Muscle of back (tissue), 13 donors: ENCODE measurements at places on chromosomes 13 and 19.

- DNase-seq, result no peak
Observed at GRCh38 chr19:16088351-16089009, 12.2 kb downstream of the TPM4 start.

- peak; percentile 28 for DNase-seq
Observed at GRCh38 chr19:15623711-15624318, 8.8 kb downstream of the CYP4F8 start.

DNA sequence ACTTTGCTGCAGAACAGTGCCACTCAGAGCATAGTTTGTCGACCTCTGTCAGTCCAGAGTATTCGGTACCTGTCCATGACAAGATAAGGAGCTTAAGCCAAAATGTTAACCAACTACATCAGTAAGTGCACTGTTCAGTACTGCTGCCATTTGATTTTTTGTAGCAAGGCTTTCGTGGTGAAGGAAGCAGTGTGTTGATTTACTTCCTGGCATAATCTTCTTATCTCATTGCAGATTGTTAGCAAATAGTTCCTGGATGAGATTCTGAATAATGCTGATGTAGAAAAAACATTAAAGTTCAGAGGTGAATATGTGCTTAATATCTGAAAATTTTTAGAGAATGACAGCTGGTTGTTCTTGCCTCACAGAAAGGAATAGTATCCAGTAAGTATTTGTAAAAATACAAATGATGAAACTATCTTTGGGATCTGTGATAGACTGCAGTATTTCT is 85.7 kb downstream of the LRRC63 start:
- DNase-seq, result no peak

- no peak for DNase-seq
Observed at GRCh38 chr19:49447485-49448431, 3.9 kb downstream of the PIH1D1 start.

- no peak for DNase-seq
Observed at GRCh38 chr19:42568006-42568405, 26.7 kb downstream of the CEACAM8 start.

GRCh38 chr13:101204270-101205020 is 211.9 kb downstream of the NALCN start:
- DNase-seq, result no peak

DNA sequence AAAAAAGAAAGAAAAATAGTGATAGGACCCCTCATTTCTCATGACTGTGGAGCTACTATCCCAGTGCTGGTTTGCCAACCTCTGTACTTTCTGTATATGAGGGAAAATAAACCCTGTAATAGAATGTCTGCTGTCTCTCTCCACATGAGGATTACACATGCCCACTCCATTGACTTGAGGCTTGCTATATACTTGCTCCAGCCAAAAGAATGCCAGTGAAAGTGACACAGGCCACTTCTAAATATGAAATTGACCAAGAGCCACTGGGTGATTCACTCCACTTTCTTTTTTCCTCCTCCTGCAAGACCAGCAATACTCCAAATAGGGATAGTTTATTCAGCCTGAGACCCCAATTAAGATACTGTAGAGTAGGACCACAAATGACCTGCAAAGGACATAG is 6.2 kb downstream of the THAP8 start:
- DNase-seq, result no peak

DNA sequence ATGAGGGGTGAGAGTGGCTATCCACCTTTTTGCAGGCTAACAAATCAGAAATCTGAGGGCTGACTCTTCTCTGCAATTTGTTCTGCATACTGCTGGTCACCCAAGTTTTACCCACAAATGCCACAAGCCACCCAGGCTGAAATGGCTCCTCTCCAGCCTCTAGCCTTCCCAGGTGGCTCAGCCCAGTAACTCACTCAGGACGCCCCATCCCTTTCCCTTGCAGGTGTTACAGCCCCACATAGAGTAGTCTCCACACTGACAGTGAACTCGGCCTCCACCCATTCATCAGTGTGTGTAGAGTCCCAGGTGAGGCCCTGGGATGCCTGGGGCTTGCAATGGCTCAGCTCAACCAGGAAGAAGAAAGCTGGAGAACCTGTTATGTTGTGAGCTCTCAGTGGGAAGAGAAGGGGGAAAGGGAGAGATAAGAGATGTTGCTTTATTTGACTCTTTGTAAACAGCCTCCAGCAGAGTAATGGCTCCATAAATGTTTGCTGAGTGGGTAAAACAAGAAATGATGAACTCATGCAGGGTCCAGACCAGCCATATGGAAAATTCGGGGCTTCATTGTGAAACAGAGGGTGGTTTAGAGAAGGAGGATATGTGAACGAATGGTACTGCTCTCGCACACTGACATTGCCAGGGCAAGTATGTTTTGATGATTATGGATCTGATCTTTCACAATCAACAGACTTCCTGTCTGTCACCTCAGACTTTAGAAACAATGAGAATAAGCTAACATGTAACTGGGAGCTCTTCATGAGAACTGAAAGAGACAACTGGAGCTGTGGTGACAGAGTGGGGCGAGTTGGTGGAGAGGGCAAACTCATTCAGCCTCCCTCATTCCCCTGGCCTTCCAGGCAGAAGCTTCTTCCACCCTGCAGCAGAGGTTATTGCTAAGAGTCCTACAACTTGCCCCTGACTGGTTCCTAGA is 74.2 kb upstream of the RFC3 start:
- DNase-seq, result no peak

- DNase-seq, result no peak
Observed at GRCh38 chr13:98493042-98493712, 83.7 kb downstream of the STK24 start.

DNA sequence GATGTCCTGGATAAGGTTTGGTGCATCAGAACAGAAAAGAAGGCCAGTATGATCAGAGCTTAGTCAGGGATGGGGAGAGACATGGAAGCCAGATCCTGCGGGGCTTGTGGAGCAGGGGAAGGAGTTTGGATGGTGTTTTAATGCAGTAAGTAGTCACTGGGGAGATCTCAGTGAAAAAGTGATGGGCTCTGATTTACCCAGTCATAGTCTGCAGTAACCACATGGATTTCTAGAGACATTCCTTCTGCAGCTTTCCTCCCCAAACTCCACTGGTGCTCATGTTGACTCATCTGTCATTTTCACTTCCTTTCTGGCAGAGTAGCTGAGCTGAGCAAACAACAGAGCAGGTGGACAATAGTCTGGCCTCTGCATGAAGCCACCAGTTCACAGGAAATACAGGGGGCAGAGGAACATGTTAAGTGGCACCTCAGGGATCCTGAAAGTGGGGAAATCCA is 144.1 kb downstream of the DPF1 start:
- no peak for DNase-seq

- no peak for DNase-seq
Observed at GRCh38 chr13:106385654-106386053, 149.8 kb downstream of the EFNB2 start.

- no peak for DNase-seq
Observed at GRCh38 chr13:105838231-105838630, 697.2 kb downstream of the EFNB2 start.

DNA sequence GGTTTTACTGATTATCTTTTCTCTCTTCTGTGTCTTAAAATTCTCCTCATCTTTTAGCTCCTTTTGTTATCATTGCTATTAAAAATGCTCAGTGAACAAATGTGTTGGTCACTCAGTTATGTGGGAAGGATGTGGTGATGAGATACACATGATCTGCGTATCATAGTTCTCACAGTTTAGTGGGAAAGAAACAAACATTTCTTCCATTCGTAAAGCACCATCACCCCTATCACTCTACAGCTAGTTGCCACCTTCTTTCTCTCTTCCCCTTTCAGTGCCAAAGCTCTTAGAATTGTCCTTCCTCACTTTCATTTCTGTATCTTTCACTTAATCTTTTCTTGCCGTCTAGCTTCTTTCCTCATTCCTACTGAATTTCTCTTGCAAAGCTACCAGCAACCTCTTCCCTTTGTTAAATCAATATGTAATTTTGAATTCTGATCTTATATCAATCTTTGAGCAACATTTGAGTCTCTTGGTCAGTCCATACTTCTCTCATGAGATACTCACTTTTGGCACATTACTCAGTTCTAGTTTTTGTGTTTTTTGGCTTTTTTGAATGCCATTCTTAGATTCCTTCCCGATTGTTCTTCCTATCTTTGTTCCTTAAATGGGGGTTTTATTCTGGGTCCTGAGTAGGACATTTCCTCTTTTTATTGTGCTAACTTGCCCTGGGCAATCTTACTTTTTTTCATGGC is 122.3 kb downstream of the PCCA start:
- DNase-seq, result no peak

- no peak for DNase-seq
Observed at GRCh38 chr13:39379118-39379517, 223.9 kb downstream of the LHFPL6 start.

DNA sequence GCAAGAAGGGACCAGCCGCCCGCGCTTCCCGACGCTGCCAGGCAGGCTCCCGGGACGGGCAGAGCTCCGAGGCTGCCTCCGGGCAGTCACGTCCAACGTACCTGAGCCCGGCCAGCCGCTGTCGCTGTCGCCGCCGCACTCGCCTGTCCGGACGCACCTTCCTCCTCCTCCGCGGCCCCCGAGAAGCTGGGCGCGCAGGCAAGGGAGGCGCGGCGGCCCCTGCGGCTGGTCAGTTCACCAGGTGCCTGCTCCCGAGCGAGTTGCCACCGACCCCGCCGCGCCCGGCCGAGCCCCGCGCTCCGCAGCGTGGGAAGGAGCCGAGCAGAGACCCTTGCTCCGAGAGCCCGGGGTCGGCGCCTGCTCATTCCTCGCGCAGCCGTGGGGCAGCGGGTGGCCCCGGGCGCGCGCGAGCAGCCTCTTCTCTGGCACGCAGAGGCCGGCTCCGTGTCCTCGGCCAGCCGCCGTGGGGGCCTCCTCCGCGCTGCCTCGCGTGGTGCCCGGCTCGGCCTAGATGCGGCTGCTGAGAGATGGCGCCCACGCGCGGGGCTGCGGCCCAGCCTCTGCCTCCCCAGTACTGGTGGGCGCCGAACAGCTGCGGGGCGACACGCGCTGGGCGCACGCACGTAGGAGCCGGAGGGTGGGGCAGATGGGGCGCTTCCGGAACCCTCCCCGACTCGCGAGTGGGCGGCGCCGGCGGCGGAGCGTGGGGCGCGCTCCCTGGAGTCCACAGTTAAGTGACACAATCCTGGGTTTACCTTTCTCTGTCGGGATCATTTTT is 419.4 kb downstream of the UQCRFS1 start:
- DNase-seq, result no peak

DNA sequence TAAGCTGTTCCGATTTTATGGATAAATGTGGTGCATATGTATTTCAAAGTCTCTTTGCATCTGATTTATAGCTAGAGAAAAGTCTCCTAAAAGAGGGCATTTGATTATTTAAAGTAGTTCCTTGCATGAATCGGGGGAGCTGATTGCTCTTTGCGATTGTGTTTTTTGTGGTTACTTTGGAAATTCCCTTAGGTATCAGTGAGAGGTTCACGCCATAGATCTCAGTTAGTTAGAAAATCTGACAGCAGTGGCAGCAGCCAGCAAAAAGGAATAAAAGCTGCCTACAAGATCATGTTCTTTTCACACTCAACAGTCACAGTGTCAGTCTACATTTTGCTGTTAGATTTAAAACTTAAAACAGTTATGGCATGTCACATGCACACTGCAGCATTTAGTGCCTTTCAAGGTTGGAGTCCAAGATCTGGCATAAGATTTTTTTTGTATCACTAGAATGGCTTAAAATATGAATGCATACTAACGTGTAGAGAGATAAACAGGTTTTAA is 436.5 kb upstream of the PCDH20 start:
- no peak for DNase-seq

- DNase-seq, result no peak
Observed at GRCh38 chr19:49690079-49690655, 749 bp upstream of the CPT1C start.

DNA sequence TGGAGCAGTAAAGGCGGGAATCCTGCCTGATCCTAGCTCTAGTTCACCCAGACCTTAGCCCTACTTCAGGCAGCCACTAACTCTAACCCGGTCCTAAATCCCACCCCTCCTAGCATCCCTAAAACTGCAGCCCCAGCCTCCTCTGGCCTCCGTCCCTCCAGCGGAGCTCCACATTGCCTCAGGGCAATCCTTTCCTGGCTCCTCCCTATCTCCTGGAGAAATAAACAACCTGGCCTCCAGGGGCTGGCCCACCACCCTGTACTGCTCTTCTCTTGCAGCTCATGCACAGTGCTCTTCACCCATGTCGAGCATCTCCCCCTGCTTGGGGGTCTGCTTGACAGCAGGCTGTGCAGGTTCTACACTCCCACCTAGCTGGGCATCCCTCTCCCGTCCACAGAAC is 6.7 kb downstream of the POU2F2 start:
- DNase-seq, result no peak

DNA sequence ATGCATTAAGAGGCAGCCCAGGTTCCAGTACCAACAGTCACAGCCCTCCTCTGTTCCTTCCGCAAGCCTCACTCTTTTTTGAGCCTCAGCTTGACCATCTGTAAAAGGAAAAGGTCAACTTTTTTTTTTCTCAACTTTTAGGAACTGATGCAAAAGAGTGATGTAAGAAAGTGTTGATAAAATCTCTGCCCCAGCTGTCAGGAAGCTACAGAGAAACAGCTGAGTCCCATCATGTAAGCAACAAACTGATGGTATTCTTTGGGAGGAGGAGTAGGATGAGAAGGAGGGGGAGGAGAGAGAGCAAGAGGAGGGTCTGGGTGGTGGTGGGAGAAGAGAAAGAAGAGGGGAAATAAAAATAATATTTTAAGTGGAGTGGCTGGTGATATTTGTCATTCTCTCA is 233.9 kb upstream of the TSHZ3 start:
- no peak for DNase-seq

DNA sequence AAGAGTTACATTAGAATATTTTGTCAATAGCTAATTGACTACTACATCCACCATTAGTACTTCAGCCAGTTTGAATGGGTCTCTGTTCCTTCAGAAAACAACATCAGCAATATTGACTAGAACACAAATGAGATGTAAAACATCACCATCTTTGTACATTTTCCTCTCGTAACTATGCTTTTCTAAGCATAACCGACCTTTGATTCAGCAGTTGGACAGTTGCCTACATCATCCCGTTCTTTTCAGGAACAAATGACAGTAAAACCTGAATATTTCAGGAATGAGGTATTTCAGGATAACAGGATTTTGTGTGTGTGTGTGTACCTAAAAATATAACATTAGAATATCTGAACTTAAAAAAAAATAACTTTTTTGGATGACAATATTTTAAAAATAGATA is 60.9 kb downstream of the STARD13 start:
- no peak for DNase-seq

DNA sequence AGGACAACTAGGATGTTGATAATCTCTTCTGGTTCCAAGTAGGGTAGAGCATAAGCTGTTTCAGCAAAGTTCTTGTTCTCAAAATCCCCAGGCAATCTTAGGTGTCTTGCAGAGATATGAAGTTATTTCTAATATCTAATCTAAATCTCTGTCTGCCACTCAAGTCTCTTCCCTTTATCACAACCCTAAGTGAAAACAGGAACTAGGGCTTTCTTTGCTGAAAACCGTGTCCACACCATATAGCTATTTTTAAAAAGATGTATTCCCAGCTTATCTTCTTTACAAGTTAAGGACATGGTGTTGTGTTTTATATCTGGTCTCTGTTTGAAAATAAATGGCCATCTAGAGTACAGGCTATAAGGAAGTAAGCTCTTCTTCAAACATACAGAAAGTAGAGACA is 11.3 kb upstream of the RNASEH2B start:
- DNase-seq, result no peak

DNA sequence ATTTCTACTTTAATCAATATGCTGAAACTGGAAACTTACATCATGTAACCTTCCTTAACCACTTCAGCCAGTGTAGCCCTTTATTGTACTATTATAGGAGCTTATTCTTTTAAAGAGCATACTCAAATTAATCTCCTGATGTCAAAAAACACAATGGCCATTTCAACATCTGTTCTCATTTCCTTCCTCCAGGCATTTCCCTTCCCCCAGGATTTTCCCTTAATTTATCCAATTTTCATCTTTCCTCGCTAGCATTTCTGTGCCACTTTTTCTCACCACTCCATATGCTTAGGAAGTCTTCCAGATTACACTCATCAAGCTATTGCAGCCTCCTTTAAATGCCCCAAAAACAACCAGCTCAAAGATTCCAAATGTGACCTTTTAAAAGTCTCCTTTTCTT is 265.0 kb downstream of the PCDH9 start:
- DNase-seq, result no peak
